BJ (cell line): ENCODE measurements at places on chromosomes 2 and 18.
A peak's percentile ranks its signal among the peaks of the same experiment; 100 is the strongest.

DNA sequence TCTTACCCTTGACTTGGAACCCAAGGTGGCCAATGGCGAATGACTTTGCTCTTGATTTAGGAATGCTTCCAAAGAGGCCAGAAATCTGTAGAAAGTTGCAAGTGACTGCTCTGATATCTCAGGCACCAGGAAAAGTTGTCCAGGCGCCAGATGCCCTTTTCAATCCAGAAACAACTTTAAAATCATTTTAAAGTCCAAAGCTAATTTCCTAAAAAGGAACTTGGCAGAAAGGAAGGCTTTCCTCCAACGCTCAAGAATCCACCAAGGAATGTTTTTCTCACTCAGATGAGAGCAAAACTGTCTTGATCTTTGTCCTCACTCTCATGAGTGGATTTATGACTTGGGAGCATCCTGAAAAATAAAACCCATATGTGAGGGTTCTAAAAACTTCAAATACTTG, 5.3 kb downstream of the NGEF start:
- no peak for DNase-seq

DNA sequence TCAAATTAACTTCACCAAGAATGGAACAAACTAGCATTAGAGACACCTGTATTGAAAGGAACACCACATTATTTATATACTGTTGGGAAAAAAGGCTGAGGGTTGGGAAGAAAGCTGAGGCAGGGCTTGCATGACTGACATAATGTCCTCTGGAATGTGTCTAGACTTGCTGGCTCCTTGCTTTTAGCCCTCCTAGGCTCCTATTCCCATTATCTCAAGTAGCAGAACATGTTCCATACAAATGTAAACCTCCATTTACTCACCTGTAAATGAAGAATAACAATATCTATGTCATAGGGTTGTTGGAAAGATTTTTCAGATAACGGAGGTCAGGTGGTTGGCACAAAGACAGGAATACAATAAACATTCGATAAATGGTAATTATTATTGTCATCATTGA, 976 bp upstream of the ACADL start:
- no peak for DNase-seq

DNA sequence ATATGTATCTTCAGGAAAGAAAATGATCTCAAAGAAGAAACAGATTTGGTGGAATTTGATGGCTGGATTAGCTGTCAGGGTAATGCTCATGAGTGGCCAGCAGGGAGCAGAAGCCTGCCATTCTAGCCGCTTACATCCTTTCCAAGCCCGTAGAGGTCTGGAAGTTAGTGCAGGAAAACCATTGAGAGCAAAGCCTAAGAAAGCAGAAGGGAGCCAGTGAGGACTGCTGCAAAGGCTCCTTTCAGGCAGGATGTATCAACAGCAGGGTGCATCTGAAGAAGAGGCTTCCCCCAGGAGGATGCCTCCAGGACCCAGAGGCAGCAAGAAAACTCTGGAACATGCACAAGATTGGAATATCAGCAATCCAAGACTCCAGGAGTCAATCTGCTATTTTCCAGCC, 22.9 kb upstream of the LBH start:
- no peak for DNase-seq

DNA sequence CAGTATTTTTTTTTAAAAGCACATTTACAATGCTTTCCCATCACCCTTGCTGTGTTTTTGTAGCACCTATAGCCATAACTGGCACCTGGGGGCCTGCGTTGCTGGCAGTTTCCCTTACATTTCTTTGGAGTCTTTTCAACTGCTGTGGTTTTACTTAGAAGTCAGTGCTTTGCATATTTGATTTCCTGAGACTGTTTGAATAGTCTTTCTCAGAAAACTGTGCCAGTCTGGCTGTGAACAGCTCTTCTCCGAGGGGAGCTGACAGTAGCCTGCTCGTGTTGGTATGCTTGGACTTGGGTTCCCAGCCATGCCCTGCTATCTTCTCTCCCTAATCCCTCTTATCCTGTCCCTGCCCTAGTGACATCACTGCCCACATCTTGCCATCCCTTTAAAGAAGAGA, 81.5 kb downstream of the DPP4 start:
- no peak for DNase-seq

DNA sequence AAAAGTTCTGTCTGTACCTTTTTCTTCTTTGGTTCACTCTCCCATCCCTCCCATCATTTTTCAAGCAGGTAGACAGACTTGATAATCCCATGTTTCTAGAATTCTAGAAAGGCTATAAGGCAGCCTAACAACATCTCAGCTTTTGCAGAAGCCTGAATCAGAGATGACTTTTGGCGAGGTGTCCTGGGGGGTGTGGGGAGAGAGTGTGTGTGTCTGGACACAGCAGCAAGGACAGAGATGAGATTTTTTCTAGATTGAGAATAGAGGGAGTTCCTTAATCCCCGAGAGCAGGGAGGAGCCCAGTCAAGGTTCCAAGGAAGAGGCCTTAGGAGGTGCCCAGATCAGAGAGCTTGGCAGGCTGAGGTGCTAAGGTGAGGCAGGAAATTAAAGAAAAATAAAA, 22.0 kb upstream of the LAPTM4A start:
- DNase-seq, result no peak

GRCh38 chr2:213216461-213216860, 65.0 kb upstream of the IKZF2 start:
- no peak for DNase-seq

- no peak for DNase-seq
Measured at GRCh38 chr2:220281771-220282170, 654.3 kb downstream of the SLC4A3 start.

DNA sequence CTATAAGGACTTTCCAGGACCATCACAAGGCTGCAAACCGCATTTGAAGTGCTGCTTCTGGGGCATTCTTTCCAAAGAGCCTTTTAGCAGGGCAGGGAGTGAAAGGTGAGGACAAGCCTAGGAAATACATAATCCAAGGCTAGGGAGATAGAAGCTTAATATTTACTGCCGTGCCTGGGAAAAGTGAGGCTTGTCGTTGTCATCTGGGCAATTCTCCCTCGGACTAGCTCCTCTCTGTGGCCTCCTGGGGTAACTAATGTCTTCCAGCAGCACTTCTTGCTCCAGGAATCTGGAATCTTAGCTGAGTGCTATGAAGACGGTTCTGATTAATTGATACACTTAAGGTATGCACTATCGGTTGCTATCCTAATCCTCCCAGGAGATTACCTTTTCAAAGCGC, 69.3 kb upstream of the ATL2 start:
- no peak for DNase-seq

- no peak for DNase-seq
Measured at GRCh38 chr2:96801005-96801785, 14.9 kb upstream of the CNNM3 start.

GRCh38 chr2:71463342-71463654, 9.9 kb downstream of the DYSF start:
- DNase-seq, result no peak

- no peak for DNase-seq
Measured at GRCh38 chr2:150400849-150401248, 86.6 kb downstream of the RND3 start.

GRCh38 chr2:144414324-144414845, 105.5 kb downstream of the ZEB2 start:
- peak; percentile 77 for DNase-seq

GRCh38 chr2:47652061-47652690, 130.8 kb upstream of the MSH6 start:
- no peak for DNase-seq

DNA sequence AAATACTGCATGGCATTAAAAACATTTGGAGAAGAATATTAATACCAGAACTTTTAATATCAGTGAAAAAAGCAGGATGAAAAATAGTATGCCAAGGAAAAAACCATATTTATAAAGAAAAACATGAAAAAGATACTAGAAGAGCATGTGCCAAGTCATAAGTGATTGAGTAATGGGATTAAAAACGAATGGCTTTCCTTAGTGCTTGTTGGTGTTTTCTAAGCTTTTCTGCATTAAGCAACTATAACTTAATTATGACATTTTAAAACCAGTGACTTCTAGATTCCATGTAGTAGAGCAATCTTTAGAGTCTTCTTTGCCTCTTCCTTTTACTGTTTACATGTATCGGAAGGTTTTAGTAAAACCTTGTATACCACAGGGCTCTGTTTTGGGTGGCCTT, 6.6 kb downstream of the MAPRE3 start:
- DNase-seq, result no peak

- DNase-seq, result no peak
Measured at GRCh38 chr2:241653210-241653750, 15.8 kb downstream of the ATG4B start.

- DNase-seq, result no peak
Measured at GRCh38 chr2:8632755-8633154, 49.1 kb upstream of the ID2 start.

- no peak for DNase-seq
Measured at GRCh38 chr2:212640428-212640827, 101.8 kb upstream of the ERBB4 start.

GRCh38 chr18:57980573-57981307, 63.3 kb upstream of the NEDD4L start:
- no peak for DNase-seq

DNA sequence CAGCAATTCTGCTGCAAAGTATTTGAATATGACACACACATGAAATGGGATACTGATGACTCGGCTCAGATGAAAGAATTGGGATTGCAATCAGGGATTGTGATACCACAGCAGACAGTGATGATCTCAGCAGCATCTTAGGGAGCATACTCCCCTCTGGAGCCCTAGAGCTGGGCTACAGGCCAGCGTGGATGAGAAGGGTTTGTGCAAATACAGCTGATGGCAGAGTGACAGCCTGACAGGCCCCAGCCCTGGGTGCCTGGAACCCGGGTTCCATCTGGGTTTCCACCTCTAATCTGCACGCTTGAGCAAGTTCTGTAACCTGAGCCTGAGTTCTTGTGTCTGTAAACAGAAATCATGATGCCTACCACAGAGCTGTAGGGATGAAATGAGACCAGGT, 418.0 kb downstream of the LRATD1 start:
- no peak for DNase-seq

DNA sequence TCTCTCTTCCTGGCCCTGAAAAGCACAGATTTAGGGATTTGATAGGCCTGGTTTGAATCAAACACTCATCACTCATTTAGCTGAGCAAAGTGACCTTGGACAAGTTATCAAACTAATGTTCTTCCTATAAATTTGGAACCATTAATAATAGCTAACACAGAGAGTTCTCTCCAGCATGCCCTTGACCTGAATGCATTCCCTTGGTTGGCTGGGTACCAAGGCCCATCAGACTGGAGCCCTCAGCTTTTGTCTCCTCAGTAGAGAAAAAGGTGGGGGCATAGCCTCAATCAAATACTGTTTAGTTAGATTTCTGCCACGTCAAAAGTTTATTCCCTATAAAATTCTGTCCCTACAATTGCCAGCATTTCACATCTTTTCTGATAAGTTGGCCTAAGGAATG, 13.8 kb upstream of the MRPL19 start:
- no peak for DNase-seq

DNA sequence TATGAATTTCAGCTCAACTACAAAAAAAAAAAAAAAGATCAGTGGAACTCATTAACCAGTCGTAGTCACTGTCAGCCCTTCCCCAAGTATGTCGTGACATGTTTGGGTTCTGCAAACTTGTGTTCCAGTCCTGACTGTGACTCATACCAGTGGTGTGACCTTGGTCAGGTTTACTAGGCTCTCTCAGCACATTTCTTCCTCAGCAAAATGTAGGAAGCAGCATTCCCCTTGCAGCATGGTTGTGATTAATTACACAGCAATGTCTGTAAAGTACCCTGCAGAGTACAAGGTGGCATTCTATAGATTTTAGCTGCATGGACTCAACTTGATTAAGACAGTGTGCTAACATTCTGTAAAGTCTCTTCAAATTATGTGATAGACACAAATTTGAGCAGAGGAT, 156.9 kb downstream of the LAMA1 start:
- DNase-seq, result peak; percentile 56

DNA sequence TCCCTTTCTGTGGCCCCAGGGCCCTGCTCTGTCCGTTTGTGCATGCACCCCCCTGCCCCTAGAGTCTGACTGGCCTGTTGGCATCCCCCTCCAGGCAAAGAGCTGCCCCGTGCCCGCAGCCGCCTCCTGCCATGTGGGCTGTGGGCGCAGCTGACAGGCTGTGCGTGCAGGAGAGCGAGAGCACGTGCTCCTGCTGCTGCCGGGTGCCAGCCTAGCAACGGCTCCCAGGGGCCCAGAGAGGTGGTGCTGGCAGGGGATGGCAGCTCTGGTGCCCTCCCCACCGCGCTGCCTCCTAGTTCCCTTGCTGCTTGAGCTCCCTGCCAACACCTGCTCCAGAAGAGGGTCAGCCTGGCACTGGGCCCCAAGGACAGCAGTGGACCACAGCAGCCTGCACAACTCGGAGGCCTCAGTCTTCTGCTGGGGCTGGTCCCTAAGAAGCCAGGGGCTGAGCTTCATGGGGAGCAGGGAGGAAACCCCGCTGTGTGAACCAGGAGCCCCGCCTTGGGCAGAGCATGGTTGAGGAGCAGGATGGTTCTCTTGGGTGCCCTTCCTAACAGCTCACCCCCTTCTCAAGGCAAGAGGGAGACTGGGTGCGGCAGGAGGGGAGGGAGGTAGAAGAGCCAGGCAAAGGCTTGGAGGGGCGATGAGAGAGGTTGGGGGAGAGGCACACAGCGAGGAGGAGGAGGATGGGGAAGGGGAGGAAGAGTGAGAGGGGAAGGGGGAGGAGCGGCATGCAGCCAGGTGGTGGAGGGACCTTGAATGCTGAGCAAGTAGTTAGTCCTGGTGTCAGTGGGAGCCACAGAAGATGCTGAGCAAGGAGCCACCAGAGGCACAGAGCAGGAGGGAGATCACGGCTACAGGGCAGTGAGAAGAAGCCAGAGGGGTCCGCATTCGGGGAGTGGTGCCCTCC, 23.8 kb upstream of the PTMA start:
- no peak for DNase-seq
